NCI-H226 (cell line): ENCODE measurements at places on chromosomes 12 and 14.

- no peak for DNase-seq
Measured at GRCh38 chr12:82930301-82930700, 243.6 kb downstream of the TMTC2 start.

DNA sequence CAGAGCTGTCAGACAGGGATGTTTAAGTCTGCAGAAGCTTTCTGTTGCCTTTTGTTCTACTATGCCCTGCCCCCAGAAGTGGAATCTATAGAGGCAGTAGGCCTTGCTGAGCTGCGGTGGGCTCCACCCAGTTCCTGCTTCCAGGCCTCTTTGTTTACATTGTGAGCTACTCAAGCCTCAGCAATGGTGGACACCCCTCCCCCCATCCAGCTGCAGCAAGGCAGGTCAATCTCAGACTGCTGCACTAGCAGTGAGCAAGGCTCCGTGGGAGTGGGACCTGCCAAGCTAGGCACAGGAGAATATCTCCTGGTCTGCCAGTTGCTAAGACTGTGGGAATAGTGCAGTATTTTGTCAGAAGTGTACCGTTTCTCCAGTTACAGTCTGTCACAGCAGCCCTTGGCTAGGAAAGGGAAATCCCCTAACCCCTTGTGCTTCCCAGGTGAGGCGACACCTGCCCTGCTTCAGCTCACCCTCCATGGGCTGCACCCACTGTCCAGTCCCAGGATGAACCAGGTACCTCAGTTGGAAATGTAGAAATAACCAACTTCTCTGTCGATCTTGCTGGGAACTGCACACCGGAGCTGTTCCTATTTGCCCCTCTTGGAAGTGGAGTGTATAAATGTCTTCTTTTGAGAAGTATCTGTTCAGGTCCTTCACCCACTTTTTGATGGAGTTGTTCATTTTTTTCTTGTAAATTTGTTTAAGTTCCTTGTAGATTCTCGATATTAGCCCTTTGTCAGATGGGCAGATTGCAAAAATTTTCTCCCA, 213.5 kb upstream of the SLC38A2 start:
- peak; percentile 72 for DNase-seq

- DNase-seq: peak; percentile 62
Measured at GRCh38 chr14:75295491-75296345, 17.1 kb downstream of the FOS start.

DNA sequence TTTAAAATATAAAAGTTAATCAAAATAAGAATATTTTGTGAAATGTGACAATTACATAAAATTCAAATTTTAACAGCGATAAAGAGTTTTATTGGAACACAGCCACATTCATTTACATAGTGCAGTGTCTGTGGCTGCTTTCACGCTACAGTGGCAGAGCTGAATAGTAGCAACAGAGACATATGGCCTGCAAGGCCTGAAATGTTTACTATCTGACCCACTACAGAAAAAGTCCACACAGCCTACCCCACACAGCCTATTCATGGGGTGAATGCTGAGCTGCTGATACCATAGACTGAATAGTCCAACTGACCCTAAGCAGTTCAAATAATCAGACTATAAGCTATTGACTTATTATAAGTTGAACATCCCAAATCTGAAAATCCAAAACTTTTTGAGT, 13.2 kb downstream of the GNS start:
- DNase-seq: no peak

GRCh38 chr12:54417712-54418440, 1.2 kb downstream of the ITGA5 start:
- no peak for DNase-seq

DNA sequence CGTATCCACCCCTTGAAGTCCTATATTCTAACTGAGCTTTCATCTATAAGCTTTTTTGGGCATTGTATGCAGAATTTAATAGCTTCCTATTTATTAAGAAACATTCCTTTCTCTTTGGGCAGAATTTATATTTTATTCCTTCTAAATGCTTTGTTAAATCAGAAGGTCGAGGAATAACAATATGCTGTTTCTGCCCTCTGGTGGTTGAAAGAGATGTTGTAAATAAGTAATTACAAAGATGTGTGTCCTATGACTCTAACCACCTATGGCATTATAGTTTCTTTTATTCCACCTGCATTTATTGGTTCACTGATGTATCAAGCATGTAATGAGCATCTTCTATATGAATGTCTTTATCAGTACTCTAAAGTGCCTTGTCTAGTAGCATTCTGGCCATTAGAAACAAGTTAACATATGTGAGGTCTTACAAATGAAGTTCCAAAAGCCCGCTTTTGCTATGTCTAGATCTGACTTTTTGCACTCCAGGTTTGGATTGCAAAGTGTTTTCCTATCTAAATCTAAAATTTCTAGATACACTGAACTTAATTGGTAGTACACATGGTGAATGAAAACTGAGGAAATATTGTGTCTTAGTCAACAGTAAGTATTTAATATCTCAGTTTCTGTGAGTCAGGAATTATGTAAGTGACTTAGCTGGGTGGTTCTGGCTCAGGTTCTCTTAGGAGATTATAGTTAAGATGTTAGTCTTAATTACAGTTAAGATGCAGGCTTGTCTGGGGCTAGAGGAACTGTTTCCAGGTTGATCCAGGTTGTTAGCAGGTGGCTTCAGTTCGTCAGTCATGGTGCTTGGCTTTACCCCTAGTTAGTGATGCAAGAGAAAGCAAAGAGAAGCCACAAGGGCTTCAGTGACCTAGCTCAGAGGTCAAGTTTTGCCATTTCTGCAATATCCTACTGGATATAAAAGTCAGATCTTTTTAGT, 57.5 kb downstream of the PLEKHA5 start:
- peak; percentile 44 for DNase-seq

GRCh38 chr12:43094886-43095575, 457.0 kb downstream of the ADAMTS20 start:
- peak; percentile 52 for DNase-seq

DNA sequence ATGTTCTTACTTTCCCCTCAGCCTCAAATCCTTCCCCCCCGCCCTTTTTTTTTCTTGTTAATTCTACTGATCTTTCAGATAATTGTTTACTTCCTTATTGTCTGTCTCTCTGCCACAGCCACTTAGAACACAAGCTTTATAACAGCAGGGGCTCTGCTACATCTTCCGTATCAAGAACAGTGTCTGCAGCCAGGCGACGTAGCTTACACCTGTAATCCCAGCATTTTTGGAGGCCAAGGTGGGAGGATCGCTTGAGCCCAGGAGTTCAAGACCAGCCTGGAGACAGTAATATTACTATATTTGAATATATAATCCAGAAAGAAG, 5.4 kb downstream of the SOS2 start:
- no peak for DNase-seq

GRCh38 chr14:24093207-24093900, 757 bp upstream of the PCK2 start:
- no peak for DNase-seq

- DNase-seq: no peak
Measured at GRCh38 chr14:92353447-92353846, 30.5 kb downstream of the SLC24A4 start.

DNA sequence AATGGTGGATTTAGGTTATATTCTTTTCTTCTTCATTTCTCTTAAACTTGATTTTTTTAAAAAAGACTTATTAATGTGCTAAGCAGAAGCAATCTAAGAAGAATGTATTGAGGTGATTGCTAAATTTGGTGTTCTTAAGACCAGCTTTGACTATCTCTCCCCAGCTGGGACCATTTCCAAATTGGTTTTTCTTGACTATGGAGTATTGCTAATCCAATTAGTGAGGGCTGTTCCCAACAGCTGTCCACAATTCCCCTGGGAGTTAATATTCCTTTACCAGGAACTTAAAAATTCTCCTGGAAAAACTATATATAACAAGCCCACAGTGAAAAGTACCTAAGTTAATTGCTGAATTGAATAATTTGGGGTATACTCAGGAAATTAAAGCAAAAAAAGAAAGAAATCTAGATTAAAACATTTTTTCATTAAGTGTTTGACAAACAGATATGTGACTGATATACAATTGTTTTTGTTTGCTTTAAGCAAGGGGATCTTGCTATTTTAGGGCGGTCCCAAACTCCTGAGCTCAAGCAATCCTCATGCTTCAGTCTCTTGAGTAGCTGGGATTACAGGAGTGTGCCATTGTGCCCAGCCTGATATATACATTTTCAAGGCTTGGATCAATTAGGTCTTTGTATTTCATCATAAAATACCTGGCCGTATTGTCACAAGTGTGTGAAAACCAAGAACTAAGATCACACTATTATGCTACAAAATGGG, 105.0 kb downstream of the FAR2 start:
- DNase-seq: no peak

GRCh38 chr12:52050116-52050757, 1.0 kb upstream of the NR4A1 start:
- no peak for DNase-seq

GRCh38 chr12:81077686-81078441, at the start of gene ACSS3:
ACSS3 (plus strand) TSS chr12:81078079; CDS start chr12:81078121, 42 bp downstream.
- no peak for DNase-seq

DNA sequence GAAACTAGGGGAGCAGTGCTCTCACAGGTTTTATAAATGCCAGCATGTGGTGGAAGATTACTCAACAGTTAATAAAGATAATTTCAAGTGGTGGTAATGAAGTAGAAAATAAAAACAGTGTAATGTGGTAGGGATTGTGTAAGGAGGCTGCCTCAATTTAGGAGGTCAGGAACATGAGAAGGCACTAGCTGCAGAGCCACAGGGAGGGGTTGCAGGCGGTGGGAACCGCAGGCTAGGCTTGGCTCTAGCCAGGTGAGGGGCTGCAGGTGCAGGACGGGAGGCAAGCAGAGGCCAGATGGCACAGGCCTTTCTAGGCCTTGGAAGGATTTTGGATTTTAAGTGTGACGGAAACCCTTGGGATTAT, 768 bp downstream of the METTL25 start:
- DNase-seq: no peak

- DNase-seq: peak; percentile 21
Measured at GRCh38 chr12:121170611-121171260, 38.1 kb downstream of the P2RX7 start.
